Activated T-helper 1 cell treated with anti-CD3 and anti-CD28 coated beads, Interleukin-2, amount 50 U/mL, for 16 hours (primary cell): ENCODE measurements at places on chromosomes 1 and 21.

DNA sequence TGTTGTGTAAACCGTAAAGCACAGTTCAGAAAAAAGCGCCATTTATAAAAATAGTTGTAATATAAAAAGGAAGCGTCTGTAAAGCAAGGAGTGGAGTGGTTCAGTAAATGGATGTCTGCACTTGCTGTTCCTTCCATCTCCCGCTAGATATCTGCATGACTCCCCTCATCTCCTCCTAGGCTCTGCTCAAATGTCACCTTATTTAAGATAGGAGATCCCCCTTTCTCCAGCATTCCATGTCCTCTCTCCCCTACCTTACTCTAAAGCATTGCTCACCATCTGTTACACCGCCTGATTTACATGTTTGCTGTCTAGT lies 745 bp downstream of the MUL1 start:
- no peak for DNase-seq

GRCh38 chr1:152084853-152085252 lies 4.0 kb downstream of the TCHHL1 start:
- DNase-seq = no peak

- no peak for DNase-seq
Measured at GRCh38 chr1:49293016-49293415, 516.3 kb upstream of the BEND5 start.

DNA sequence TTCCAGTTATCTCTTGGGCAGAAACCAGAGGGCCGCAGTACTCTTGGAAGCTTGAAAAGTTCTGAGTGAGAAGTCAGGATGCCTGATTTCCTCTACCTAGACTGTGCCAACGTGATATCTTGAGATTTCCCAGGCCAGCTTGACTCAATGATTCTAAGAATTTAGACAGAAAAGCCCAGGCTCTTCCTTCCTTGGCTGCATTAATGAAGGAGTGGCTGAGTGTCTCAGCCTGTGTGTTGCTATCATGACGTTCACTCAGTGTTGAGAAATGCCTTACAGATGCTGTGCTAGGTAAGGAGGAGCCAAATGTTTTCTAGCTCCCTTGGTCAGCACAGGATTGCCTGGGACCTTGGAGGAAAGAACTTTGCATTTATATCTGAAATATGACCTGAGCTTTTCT lies 454.1 kb upstream of the USP24 start:
- no peak for DNase-seq

DNA sequence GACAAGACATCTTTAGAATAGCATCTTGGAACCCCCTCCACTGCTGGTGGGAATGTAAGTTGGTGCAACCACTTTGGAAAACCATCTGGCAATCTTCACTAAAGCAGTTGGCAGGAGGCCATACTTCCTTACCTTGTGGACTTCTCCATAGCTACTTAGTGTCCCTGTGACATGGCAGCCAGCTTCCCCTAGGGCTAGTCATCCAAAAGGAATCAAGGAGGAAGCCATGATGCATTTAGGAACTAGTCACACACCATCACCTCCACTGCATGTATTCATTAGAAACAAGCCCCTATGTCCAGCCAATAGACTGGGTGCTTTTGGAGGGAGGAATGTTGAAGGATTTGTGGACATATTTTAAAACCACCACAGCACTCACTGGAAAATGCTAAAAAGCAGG lies 19.9 kb downstream of the MX2 start:
- DNase-seq = no peak

GRCh38 chr1:235784950-235785349 lies 81.8 kb downstream of the LYST start:
- DNase-seq = no peak

GRCh38 chr21:31892686-31893085 lies 19.9 kb downstream of the HUNK start:
- DNase-seq = no peak

DNA sequence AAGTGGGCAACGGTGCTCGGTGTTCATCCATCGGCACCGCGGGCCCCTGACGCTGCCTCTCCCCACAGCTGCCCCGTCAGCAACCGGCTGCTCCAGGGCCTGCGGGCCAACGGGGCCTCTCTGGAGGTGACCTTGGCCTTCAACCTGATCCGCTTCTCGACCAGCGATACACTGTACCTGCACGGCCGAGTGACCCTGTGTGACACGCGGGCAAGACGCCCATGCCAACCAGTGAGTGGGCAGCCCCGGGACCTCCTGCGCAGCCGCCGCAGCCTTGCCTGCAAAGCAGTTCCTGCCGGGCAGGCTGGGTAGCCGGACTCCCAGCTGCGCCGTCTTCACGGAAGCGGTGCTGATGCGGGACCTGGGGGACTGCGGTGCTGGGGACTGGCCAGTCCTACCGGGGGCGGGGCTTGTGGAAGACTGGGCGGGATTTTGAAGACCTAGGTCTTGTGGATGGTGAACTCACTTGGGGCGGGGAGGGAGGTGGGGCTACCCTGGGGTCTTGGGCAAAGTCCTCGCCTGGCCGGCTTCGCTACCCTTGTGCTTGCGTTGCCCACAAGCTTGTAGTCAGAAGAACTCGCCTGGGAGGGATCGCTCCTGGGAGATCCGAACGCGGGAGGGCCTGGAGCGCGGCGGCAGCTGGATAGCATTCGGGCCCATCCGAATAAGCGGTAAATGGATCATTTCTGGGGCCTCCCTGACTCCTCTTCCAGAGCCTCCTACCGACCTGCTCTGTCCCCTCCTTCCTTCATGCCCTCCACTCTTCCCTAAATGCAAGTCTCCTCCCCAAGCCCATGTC lies 8.8 kb upstream of the CEP85 start:
- peak; percentile 7 for DNase-seq

GRCh38 chr1:234970731-234971476 lies 157.7 kb downstream of the TOMM20 start:
- no peak for DNase-seq

DNA sequence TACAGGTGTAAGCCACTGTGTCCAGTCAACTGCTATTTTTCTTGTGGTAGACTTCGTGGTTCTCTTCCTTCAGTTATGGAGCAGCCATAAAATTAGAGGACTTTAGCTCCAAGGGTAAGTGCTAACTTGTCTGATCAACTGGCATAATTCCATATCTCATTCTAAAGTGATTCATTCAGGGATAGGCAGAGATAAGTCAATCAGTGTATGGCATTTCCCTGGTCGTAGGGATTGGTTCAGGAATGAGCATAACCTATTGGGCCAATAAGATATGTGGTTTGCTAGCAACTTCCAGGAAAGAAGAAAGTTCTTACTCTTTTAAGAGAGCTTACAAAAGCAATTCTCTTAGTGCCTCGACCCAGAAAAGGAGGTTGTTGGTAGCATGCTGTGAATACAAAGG lies 4.7 kb upstream of the ZSWIM5 start:
- DNase-seq = no peak

GRCh38 chr1:18093193-18093592 lies 14.4 kb upstream of the IGSF21 start:
- DNase-seq = no peak

- no peak for DNase-seq
Measured at GRCh38 chr1:168428063-168428731, 115.6 kb downstream of the XCL2 start.

- no peak for DNase-seq
Measured at GRCh38 chr1:2087766-2088165, 37.6 kb downstream of the PRKCZ start.
